Activated naive CD8-positive, alpha-beta T cell treated with anti-CD3 and anti-CD28 coated beads for 36 hours (primary cell): ENCODE measurements at places on chromosomes 7 and 10.
A peak's percentile ranks its signal among the peaks of the same experiment; 100 is the strongest.

DNA sequence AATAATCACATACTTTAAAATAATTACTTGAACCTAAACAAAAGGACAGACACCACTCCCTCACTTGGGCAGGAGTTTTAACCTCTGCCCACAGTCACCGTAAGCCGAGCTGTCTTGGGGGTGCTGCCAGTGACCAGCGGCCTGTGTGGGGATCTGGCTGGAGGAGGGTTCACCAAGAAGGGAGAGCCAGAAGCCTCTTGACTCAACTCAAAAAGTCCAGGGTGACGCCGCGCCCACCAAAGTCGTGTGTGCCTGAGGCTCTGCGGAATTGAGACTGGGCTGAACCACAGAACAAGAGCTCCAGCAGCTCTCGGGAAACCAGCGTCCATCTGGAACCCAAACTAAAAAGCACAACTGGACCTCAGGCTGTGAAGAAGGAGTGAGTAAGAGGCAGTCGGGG lies 35.8 kb downstream of the ZFAND2A start:
- DNase-seq = no peak

- peak; percentile 42 for DNase-seq
Measured at GRCh38 chr7:140656548-140657515, 15.9 kb upstream of the ADCK2 start.

DNA sequence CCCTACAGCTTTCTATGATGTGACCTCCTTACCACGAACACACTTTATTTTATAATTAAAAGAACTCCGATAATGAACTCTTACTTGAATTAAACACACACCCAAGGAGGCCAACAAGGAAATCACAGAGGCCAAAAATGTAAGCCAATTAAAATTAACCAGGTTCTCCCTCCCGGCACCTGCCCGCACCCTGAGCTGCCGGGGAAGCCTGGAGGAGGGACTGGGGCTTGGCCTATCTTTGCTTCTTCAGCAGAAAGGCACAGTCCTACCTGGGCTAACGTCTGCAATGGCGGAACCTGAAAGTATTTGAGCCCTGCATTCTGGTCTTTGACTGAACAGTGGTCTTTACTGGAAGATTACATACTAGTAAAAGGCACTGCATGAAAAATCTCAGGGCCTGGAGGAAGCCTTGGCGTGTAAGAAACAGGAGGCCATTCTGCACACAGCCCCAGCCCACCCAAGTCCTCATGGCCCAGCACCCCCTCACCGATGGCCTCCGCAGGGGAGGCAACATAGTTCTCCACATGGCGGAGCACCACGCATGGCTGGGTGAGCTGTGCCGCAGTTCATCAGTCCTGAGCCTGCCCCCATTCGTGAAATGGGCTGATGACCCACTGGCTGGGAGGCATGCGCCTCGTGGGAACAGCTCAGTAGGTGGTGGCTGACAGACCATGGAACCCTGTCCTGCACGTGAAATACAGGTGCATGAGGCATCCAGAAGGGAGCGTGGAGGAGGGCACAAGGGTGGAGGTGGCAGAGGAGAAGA lies 173.8 kb downstream of the PARD3 start:
- DNase-seq = no peak

DNA sequence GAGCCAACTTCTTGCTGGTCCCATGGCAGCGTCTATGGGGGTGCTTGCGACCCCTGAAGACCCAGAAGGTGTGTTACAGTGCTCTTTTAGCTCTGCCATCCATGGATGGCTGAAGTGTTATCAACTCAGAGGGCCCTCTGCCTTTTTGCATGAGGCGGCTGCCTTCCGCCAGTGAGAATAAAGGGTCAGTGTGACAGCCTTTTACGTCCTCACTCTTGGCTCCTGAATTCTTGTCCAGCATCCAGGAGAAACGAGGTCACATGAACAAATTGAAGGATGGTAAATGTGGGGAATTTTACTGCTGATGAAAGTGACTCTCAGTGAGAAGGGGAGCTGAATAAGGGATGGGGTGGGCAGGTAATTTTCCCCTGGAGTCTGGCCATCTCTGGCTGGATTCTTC lies 24.1 kb downstream of the SSMEM1 start:
- no peak for DNase-seq

DNA sequence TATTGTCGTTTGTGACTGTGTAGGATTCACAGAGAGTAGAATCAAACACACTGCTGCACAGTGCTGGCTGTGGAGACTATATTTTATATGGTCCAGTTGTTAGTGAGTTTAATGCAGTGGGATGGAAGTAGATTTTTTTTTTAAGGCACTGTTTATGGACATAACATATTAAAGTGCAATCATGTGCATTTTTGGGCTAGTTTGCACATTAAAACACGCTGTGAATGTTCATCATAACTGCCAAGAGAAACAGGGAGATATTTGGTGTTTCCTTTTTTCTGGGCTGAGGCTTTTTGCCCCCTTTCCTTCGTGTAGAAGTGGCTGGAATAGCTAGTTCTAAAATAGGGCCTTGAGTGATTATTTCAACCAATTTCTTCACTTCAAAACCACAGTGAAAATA lies 139.2 kb downstream of the MYOF start:
- DNase-seq = no peak
